Stimulated activated CD8-positive, alpha-beta memory T cell treated with anti-CD3 and anti-CD28 coated beads, Interleukin-4, amount 100 ng/mL, for 4 hours (primary cell): ENCODE measurements at places on chromosomes 7 and 10.

- DNase-seq = no peak
Measured at GRCh38 chr10:7027237-7027912, 383.5 kb downstream of the SFMBT2 start.

GRCh38 chr10:78250313-78251015, 216.8 kb downstream of the RPS24 start:
- no peak for DNase-seq

DNA sequence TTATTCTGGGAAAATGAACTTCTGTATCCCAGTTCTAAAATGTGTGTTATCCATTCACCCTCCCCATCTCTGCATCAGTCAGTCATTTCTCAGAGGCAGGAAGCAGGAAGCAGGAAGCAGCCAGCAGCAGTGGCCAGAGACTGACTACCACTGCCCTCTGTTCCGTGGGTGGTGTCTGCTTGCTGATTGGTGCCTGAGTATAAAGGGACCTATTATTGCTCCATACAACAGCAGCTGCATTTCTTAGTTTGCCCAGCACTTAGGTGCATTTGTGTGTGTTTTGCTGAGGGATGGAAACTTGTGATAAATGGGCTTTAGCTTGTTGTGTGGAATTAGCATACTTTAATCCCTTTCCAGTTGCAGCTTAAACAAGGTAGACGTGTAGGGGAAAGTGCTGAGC, 582.2 kb downstream of the SORCS1 start:
- no peak for DNase-seq

DNA sequence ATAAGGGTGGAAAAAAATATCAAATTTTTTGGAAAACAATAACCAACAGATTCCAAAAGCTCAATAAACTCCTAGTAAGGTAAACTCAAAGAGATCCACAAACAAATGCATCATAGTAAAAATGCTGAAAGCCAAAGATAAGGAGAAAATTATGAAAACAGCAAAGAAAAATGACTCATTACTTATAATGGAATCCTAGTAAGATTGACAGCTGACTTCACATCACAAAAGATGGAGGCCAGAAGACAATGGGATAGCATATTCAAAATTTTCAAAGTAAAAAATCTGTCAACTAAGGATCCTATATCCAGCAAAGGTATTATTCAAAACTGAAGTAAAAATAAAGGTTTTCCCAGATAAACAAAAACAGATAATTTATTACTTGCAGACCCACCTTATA, 183.4 kb upstream of the VIPR2 start:
- DNase-seq = no peak

DNA sequence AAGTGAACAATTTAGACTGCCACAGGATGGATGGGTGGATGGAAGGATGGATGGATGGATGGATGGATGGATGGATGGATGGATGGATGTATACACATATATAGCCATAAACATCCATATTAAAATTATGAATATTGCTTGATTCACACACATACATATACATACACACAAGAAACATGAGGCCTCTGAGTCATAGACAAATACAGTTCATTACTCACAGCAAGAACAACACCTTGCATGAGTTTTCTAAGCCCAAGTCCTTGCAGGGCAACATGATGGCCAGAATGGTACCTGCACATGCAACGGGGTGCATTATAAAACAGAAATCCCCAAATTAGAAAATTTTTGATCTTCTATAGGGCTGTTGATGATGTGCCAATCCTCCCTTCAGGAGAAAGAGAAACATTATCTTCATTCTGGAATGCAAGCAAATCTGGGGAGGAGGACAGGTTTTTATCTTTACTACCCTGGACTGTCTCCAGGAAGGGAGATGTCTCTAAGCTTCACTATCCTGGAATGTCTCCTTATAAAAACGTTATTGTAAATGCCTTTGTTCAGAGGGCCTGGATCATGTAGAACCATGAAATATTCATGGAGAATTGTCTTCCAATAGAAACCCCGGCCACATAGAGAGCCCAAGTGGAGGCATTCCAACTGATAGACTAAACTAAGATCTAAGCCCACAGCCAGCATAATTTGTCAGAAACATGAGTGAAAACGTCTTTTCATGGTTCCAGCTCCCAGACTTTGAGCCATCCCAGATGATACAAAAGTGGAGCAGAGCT, 238.6 kb upstream of the LRRN3 start:
- no peak for DNase-seq

DNA sequence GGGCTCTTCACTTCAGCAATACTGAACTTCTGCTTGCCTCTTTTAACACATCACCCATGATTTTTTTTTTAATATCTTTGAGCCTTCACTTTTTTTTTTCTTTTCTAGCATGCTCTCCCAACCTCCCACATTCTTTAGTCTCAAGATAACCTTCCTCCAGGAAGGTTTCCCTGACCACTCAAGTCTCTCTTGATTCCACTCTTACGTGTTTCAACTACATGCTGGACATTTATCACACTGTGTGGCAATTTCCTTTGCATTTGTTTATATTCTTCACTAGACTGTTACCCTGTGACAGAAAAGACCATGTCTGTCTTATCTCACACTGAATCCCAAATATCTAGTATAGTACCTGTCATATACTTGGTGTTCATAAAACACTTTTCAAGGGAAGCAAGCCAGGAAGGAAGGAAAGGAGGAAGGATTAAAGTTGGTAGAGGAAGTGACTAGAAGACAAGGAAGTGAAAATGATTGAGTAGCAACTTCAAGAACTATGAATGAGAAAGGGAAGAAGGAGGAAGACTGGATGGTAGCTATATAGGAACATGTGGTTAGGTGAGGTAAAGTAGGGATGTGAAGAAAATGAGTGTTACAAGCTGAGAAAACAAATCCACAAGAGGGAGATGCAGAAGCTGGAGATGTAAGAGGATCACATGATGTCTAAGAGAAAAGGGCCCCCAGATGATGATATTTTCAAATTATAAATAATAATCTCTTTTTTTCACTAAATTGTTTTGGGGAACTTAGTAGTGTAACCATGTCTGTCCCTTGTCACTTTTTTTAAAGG, 40.4 kb downstream of the IFIT5 start:
- no peak for DNase-seq

DNA sequence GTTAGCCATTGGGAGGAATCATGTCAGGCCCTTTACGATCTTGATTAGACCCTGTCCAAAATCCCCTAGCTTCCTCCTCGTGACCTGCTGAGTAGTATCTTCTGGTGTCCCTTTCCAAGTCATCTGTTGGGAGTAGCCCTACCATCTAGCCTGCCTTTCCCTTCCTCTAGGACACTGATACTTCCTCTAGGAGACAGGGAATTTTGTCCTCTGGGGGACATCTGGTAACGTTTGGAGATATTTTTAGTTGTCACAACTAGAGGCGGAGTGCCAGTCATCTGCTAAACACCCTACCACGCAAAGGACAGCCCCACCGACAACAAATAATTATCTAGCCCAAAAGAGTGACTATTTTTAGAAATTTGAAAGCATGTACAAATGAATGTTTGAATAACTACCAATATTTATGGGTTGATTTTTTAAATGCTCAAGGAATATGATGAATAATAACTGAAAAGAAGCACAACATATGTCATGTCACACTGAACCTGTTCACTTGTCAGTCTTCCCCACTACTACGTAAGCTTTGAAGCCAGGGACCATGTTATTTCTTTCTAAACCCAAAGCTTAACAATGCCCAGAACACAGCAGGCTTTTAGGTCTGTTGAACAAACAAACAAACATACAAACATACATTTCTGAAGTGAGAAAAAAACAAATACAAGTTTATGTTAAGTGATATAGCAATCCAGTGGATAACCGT, 105.9 kb downstream of the ARHGAP12 start:
- DNase-seq = no peak

DNA sequence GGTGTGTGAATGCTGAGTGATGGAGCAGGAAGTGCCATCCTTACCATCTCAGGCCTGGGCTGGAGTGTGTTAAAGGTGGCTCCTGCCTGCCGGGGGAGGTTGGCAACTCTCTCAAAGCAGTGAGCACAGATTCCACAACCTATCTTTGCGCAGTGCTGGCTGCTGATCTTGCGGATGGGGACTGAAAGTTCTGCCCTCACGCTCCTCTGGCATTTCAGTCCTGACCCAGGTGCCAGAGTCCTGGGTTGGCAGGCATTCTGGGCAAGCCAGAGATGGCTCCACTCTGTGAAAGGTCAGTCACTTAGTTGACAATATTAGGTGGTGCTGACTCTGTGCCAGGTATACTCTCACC, 315.5 kb downstream of the RPS24 start:
- DNase-seq = no peak

DNA sequence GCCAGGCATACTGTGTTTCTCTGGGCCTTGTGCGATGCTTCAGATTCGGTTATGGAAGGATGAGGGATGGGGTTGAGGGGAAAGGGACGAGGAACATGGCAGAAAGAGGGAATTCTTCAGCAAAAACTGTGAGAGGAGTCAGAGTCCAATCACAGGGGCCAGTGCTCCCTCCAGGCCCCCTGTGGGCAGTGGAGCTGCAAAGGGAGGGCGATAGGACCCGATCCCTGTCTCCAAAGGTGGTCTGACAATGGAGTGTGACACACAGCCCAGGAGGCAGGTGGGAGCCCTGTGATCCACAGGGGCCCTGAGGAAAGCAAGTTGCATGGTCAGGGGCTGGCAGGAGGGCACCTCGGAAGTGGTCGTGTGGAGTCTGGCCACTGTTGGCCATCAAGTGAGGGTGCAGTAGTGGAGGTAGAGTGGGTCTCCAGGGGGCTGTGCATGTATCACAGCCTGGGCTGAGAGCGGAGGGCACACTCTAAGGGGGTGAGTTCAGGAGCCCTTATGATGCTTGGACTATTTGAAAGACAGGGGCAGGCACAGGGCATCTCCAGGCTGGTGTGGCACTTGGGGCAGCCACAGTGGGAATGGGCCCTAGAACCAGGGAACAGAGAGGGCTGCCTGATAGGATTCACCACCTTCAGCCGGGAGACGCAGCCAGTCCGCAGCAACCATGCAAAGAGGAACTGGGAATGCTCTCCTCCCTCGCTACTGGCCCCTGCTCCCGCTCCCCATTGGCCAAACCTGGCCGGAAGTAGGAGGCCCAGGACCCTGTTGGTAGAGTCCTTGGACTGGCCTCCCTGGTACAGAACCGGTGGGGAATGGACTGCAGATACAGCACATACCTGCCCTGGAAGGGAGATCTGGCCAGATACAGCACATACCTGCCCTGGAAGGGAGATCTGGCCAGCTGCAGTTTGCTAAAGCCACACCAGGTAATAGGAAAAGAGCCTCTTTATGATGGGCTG, 115.9 kb downstream of the ADCY1 start:
- DNase-seq = no peak

DNA sequence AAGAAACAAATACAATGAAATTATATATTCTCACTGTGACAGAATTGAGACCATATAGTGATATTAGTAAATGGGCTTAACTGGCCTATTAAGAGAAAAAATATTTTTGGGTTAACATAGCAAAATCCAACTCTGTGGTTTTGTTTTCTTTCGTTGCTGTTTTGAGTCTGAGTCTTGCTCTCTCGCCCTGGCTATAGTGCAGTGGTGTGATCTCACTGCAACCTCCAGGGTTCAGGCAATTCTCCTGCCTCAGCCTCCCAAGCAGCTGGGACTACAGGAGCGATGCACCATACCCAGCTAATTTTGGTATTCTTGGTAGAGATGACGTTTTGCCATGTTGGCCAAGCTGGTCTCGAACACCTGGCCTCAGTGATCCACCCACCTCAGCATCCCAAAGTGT, 15.3 kb downstream of the TRIM24 start:
- DNase-seq = no peak

GRCh38 chr10:114571316-114571999, 86.6 kb downstream of the ABLIM1 start:
- no peak for DNase-seq

DNA sequence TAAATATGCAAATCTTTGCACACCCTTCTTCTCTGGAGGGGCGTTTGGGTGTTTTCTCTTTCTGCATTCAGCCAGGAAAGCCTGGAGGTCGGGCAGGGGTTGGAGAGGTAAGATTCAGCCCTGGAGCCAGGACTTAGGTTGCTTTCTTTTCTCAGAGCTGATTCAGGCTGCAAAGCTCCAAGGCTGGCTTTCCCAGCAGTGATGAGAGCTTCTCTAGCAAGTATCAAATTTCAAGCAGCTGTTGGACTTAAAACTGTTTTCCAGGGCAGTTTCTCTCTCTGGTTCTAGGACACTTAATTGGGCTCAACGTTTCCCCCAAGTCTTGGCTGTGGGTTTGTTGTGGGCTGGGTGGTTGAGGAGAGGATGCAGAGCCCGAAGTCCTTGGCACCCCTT, 608 bp downstream of the AKR1B10 start:
- no peak for DNase-seq

GRCh38 chr7:128860158-128861073, 2.2 kb upstream of the ATP6V1F start:
- DNase-seq = no peak

GRCh38 chr7:29398011-29398410, 165.6 kb upstream of the PRR15 start:
- DNase-seq = no peak

GRCh38 chr10:31171402-31172083, 139.9 kb upstream of the ZNF438 start:
- no peak for DNase-seq

GRCh38 chr10:79318369-79318768, 28.9 kb upstream of the PPIF start:
- DNase-seq = no peak

DNA sequence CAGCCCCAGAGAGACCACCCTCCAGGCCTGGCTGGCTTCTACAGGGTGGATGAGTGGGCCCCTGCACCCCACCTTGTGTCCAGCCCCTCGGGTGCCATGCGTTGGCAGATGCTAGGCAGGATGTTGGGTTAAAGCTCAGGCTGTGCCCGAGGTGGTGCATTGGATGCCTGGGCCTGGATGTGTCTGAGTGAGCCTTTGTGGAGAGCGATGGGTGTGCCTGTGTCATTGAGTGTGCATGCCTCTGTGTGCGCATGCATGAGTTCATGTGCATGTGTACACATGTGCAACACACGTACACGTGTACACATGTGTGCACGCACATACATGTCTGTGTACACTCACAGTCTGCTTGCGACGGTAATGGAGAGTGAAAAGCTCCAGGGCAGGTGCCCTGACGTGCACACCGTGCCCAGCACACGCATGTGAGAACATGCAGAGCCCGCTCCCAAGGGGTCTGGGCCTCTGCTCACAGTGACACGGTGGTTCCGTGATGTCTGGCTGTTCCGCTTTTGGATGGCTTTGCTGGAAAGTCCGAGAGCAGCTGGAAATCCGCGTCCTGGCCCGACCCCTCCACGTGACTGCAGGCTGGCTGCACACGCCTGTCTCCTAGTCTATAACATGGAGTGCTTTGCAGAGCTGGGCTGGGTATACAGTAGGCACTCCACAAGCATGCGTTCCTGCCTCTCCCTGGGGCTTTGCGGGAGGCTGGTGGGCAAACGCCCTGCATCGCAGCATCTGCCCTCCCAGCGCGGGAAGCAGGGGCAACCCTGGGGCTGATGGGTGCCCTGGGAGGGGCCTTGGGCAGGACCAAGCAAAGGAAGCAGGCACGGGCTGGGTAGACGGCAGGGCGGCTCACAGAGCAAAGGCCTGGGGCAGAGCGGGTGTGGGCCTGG, 36.9 kb downstream of the ELFN1 start:
- no peak for DNase-seq

DNA sequence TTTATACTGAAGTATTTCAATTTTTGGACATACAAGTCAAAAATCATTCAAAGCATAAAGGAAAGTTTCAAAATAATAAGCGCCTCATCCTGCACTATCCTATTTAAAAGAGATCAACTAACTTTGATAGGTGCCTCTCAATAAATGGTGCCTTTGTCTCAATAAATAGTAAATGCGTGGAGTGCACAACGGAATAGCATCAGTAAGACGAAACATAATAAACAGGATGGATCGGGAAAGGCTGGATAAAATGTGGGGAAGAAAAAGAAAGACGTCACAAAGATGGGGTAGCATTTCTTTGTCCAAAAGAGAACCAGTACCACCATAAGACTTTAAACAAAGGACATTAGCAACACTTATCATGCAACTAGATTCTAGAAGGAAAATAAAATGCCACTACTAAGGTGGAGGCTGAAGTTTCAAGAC, 571 bp upstream of the PRKAR2B start:
- DNase-seq = no peak
